ENCODE measurements at places on chromosomes 16 and 17.
A peak's percentile ranks its signal among the peaks of the same experiment; 100 is the strongest.

DNA sequence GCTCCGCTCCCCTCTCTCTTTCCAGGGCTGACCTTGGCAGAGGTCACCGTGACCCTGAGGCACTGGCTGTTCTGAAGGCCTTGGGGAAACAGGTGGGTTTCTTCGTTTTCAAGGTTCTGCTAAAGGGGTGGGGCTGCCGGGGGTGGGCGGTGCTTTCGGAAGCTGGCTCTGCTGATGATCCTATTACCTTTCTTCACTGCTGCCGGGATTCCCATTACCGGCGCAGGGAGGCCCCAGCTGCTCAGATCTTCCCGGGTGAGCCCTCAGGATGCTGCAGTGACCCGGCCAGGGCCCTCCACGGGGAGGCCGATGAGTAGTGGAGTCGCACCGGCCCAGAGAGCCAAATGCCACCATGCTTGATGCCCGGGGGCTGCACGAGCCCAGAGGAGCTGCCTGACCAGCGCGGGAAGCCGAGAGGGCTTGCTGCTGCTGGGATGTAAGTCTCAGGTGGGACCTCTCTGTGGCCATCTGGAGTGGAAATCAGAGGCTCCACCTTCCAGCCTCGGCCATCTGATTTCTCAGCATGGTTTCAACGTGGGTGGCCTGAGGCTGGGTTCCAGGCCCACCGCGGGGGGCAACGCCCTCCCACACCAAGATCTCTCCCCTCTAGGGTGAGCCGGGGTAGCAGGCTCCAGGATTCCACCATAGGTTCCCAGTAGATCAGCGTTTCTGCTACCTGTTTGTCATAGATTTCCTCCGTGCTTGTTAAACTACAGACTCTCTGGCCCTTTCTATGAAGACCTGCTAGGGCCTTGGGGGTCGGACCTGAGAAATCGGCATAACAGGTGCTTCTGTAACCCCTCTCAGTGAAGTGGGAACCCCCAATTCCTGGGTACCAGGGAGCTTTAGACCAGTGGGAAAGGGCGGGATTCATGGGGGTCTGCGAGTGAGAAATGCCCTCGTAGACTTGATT is 21.6 kb upstream of the ADCY7 start:
- DNase-seq: no peak

GRCh38 chr16:82845116-82845515 is 218.3 kb downstream of the CDH13 start:
- DNase-seq: no peak

- no peak for DNase-seq
Observed at GRCh38 chr16:68231384-68232136, 4.4 kb downstream of the ESRP2 start.

DNA sequence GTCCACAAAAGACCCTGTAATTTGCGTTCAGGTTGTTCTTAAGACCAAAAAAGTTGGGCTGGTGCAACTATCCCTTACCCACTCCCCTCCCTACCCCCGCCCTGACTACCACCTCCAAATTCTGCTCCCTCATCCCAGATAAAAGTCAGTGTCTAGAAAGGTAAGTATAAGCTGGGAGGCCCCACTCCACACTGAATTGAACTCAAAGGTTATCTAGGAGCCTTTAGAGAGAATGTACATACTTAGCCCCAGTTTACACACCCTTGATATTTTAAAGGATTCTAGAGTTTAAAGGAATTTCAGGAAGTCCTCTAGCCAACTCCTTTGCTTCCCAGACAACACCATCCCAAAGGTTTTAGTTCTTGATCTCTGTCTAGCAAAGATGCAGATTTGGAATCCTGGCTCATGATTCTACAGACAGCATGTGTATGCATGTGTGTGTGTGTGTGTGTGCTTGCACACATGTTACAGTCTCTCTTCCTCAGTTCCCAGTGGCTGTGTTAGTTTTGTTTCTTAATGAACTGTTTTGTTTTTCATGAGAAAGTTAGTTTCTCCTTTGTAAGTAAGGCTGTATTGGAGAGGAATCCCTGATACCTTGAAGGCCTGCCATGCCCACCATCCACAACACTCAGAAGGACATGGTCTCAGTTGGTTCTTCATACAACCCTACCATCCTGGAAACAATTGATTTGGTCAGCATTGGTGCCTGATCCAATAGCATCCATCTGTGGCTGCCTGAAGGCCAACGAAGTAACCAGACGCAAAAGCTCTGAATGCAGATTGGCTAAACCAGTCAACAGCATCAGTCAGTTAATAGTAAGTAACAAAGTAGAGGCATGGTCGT is 281.3 kb downstream of the SOX9 start:
- no peak for DNase-seq

GRCh38 chr17:57125406-57125805 is 40.4 kb downstream of the AKAP1 start:
- DNase-seq: no peak

DNA sequence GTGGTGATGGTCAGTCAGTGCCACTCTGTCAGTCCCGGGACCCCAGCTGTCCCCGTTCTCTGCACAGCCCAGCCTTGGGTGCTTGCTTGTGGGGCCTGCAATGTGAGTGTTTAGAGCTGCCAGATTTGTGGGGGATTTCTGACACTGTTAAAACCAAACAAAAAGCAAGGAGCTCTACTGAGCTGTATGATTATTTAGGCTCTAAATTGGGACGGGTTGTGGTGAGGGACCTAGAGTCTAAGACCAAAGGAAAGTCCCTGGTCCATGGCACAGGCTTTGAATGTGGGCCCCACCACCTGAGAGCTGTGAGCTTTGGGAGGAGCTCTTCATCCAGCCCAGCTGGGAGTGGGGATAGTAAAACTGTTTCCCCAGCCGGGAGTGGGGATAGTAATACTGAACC is 63.3 kb downstream of the KSR1 start:
- no peak for DNase-seq

DNA sequence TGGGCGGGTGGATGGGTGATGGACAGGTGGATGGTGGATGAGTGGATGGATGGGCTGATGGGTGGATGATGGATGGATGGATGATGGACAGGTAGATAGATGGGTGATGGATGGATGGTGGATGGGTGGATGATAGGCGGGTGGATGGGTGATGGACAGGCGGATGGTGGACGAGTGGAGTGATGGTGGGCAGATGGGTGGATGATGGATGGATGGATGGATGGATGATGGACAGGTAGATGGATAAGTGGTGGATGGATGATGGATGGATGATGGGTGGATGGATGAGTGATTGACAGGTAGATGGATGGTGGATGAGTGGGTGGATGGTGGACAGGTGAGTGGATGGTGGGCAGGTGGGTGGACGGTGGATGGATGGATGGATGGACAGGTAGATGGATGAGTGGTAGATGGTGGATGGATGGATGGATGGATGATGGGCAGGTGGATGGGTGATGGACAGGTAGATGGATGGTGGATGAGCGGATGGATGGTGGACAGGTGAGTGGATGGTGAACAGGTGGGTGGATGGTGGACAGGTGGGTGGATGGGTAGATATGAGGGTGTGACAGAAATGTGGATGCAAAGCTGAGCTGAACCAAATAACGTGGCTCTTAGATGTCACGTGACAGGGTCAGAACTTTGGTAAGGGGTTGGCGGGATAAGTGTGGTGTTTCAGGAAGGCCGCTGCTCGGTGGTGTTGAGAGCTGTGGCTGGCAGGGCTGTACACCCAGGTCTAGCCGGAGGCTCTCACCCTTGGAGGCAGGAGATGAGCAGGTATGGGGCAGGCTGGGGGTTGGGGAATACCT is 234.3 kb upstream of the CIBAR2 start:
- no peak for DNase-seq

- DNase-seq: peak; percentile 93
Observed at GRCh38 chr16:1351582-1352362, at the start of the genes GNPTG and TSR3. Gene GNPTG (plus strand): TSS chr16:1351931. CDS start chr16:1351966, 35 bp downstream. Gene TSR3 (minus strand): TSS chr16:1351878. CDS start chr16:1351804, 74 bp downstream.

- DNase-seq: no peak
Observed at GRCh38 chr17:81192386-81193050, 26.5 kb upstream of the AATK start.

DNA sequence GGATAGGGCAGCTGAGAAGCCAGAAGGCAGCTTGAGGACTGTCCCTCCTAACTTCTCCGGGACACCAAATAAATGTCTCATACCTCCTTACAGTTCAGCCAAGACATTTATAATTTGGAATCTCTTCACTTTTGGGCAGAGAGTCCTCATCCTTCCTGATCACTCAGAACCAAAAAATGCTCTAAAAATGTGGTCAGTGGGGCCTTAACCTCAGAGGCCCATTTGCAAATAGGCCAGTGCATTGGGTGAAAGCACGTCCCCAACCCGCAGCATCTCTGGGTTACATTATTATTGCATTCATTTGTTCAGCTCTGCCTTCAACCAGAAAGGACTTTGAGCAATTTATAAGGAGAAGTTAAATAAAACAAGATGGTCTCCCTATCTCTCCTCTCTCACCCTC is 112.4 kb upstream of the IRX3 start:
- DNase-seq: no peak

DNA sequence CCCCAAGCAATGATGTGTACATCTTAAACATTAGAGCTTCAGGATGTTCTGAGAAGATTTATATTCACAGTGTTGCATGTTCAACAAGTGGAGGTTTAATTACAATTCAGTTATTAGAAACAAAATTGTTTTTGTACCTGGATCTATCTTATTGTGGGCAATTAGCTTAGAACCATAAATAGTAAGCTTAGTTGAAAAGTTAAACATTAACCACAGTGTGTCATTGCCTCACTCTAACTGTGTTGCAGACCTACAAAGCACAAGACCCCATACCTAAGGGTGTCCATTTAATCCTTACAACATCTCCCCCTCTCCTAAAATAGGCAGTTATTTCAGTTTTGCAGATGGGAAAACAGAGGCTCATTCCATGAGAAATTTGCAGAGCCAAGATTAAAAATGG is 632.0 kb upstream of the SOX9 start:
- no peak for DNase-seq

GRCh38 chr17:33945646-33946546 is 309.2 kb upstream of the CCL2 start:
- no peak for DNase-seq

DNA sequence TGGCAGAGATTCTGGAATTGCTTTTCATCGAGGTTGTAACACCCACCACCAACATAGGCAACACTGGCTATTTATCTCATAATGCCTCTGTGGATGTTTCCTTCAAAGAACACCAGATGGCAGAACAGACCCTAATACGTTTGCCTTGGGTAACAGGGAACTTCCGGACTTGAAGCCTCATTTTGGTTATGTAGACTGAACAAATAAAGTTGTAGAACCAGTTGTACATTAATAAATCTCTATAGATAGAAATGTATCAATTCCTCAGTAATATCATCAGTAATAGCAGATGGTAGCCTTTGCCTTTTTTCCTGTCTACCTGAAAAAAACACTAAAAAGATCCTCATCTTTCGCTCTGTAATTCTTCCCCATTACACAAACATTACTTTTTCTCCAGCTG is 25.9 kb upstream of the APOH start:
- peak; percentile 53 for DNase-seq

DNA sequence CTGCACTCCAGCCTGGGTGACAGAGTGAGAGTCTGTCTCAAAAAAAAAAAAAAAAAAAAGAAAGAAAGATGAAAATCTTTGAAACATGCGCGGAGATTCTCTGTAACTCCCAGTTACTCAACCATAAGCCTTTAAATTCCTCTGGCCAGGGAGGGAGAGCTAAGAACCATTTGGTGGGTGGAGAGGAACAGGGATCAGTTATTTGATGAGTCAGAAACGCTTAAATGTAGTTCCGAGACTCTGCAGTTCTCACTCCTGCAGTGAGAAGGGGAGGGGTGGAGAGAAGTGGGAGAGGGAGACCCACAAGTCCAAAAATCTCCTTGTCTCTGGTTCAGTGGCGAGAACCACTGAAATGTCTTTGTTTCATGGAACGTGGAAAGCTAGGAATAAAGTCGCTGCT is 266.7 kb downstream of the SOX9 start:
- DNase-seq: no peak

DNA sequence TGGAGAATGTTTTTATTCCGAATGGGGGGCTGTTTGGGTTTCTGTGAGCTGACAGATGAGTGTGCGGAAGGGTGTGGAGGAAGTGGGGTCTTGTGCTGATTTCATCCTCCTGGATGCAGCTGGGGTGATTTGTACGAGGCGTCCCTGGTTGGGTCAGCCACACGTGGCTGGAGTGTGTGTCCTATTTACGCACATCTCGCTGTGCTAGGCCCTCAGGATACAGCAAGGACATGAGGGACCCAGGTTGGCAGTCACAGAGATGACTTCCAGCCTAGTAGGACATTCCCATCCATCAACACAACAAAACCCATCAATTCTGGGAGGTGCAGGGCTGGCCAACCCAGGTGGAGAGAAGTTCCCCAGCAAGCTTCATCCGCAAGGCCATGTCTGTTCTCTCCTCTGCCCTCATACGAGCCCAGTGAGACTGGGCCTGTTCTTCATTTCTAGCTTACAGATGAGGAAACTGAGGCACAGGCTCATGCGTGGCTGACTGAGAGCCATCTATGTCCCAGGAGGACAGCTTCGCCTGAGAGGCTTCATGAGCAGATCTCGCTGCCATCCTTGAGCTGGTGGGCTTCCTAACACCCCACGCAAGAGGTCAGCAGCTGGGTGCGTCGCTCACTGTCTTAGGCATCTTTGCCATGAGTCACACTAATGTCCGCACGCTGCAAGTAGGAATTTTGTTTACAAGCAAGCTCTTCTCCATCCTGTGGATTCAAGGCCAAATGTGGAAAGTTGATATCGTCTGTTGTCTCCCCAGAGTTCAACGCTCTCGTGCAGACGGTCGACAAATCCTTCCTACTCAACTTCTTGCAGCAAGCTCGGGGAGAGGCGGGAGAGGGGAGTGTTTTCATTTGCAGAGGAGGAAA is 24.4 kb downstream of the IRF8 start:
- no peak for DNase-seq

- DNase-seq: no peak
Observed at GRCh38 chr16:48318630-48319029, 66.6 kb downstream of the SIAH1 start.

- DNase-seq: no peak
Observed at GRCh38 chr16:13517841-13518240, 402.1 kb upstream of the ERCC4 start.

DNA sequence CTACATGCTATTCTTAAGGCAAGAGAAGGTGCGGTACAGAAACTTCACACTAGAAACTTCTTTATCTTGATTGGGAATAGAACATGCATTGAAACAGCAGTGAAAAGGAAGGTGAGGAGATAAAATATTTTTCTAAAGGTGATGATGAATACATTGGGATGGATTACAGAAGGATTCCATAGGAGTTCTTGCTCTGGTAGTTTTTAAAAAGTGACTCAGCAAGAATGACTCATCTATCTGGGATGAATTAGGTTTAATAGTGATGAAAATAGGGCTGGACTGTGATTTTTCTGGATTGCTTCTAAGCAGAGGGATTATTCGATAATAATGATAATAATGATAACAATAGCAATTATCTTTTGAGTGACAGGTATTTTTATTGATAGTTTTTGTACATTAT is 65.6 kb upstream of the HS3ST4 start:
- DNase-seq: no peak

DNA sequence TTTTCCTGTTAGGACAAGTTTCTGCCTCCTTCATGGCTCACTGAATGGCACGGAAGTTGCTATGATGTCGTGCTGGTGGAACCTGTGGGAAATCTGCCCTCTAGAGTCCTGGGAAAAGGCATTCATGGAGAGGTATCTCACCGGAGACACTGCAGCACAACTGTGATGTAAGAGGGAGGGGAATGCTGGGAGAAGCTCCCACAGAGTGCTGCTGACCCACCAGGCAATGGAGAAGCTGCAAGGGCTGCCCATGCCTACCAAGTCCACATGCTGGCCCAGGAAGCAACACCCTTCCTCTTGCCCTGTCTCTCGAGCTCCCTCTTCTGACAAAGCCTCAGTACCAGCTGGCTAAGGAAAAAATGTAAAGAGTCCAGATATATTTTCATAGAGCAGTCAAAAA is 45.2 kb upstream of the SLC5A11 start:
- DNase-seq: peak; percentile 14

Measured in K562 (cell line).